ENCODE measurements at places on chromosomes 5 and 9. TPM values are rescaled to one million over a fixed set of nuclear protein-coding genes. Genes with fewer than 3 reads are reported as not detected.

TMEM252 gene
- not detected for total RNA-seq

- peak; percentile 31 for DNase-seq
These were observed 57.9 kb downstream of the MEF2C start for GRCh38 chr5:88824892-88825583.

PHAX gene
- total RNA-seq = 78.2 TPM

DNA sequence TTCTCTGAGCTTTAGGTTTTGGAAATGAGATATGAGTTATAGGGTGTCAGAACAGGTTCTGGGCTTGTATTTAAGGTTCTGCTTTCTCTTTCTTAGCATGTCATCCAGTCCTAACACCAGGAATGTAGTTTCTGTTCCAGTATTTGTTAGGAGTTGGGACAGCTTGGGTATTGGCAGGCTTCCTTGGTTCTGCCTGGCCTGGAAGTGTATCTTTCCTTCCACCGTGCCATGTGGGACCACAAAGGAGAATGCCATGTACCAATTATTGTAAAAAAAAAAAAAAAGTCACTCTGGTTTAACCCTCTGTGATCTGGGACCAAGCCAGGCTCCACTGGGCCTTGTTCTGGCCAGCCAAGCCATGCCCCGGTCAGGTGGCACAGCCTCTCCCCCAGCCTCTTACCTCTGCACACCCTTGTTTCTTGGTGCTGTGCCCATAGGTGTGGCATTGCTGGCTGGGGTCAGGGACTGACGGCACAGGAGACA, 47.8 kb downstream of the ARHGAP26 start:
- no peak for DNase-seq

GRCh38 chr9:69853421-69853820, 32.8 kb downstream of the CFAP95 start:
- no peak for DNase-seq

DNA sequence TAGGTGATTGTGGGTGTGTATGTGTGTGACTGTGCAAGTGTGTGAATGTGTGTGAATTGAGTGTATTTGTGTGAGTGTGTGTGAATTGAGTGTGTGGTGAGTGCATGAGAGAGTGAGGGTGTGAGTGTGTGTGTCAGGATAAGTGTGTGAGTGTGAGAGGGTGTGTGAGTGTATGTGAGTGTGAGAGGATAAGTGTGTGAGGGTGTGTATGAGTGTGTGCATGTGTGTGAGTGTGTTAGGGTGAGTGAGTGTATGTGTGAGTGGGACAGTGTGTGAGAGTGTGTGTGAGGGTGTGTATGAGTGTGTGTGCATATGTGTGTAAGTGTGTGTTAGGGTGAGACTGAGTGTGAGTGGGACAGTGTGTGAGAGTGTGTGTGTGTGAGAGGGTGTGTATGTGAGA, 21.7 kb downstream of the GPRIN1 start:
- no peak for DNase-seq

GRCh38 chr9:87441251-87441650, 56.4 kb upstream of the DAPK1 start:
- DNase-seq = peak; percentile 49

FCN2 gene
- not detected for total RNA-seq

- no peak for DNase-seq
These were observed 50.1 kb downstream of the OSTF1 start for GRCh38 chr9:75138260-75139040.

DNA sequence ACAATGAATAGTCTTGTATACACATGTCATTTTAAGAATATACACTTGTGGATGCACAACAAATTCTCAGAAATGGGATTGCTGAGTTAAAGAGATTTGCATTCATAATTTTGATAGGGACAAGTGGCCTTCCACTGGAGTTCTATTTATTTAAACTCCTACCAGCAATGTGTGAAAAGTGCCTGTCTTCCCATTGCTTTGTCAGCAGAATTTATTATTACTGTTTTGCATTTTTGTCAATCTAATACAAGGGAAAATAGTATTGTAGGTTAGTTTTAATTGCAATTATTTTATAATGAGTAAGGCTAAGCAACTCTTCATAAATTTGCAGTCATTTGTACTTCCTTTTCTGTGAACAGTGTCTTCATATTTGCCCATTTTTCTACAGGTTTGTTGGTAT, 55.0 kb downstream of the C9orf57 start:
- DNase-seq = no peak

BHMT gene
- not detected for total RNA-seq

DNA sequence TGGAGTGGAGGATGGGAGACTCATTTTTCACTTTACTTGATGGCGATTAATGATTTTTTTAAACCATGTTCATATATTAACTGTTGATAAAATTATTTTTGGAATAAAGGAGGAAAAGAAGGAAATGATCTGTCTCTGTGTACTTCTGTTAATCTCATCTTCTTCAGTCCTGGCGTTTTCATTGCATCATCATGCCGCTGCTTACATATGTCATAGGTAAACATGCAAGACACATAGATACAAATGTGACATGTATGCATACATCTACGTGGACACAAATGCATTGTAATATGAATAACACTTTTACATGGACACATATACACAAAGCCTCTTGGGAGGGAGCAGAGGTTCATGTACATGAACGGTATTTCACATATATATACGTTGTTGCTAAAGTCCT, 10.0 kb downstream of the TMEM174 start:
- no peak for DNase-seq

- DNase-seq = no peak
These were observed 719.4 kb downstream of the SEMA5A start for GRCh38 chr5:8826508-8826907.

GRCh38 chr5:31854181-31855133, 215.5 kb downstream of the PDZD2 start:
- no peak for DNase-seq

DNA sequence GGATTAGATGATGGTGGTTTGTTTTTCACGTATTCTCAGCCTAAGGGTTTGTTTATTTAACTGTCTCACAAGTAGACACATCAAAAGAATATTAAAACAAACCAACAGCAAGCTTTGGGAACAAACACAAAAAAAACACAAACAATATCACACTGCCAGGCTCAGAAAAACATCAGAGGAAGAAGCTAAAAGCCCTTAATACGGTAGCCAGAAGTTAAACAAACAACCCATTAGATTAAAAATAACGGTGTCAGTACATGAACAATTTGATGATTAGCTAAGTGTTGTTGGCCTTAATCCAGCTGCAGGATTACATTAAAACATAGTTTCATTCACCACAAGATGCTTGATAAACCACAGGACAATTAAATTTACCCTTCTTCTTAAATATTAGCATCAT, 15.9 kb upstream of the DMRT2 start:
- DNase-seq = no peak

- DNase-seq = peak; percentile 44
These were observed 1.3 kb downstream of the GPSM1 start for GRCh38 chr9:136328622-136329041.

C5orf58 gene
- not detected for total RNA-seq

DNA sequence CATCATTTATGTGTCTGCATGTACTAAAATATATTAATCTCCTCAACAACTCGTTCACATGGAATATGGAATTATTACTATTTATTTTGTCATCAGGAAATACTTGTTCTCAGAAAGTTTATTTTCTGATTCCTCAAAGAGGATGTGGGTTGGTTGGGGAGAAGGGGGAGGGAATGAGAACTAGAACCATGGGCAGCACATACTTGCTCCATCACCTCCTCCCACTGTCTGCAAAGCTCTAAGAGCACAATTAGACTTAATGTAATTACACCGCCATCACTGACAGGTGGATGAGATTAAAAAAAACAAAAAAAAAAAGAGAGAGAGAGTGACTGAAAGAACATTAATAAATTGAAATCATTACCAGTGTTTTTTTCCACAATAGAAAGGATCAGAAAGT, 98.2 kb downstream of the OXCT1 start:
- no peak for DNase-seq

GABRA1 gene
- total RNA-seq = not detected

SPINK1 gene
- not detected for total RNA-seq

GRCh38 chr9:97440160-97440559, 28.3 kb downstream of the TDRD7 start:
- peak; percentile 37 for DNase-seq

- DNase-seq = no peak
These were observed 1.3 kb downstream of the TCF7 start for GRCh38 chr5:134115806-134116175.

- DNase-seq = no peak
These were observed 1.4 kb downstream of the SNX18 start for GRCh38 chr5:54518818-54519508.

RLN2 gene
- not detected for total RNA-seq

- DNase-seq = no peak
These were observed 8.2 kb downstream of the DNM1 start for GRCh38 chr9:128211186-128211980.

GRCh38 chr5:151008906-151009305, 11.5 kb upstream of the GPX3 start:
- DNase-seq = no peak

GRCh38 chr9:123999661-124000060, 11.9 kb upstream of the LHX2 start:
- no peak for DNase-seq

DNA sequence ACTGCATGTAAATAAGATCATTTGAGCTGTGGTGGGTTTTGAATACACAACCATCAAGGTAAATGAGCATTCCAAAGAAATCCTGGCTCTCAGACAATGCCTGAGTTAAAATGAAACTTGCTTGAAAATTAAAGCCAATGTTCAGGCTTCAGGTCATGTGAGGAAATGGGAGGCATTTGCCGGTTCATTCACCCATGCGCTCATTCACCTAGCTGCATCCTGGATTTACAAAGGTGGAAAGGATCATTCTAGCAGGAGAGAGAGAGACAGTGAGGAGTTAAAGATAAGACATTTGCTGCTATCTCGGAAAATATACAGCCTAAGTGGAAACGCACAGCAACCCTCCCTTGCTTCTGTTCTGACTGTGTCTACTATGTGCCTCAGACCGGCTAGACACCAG, 143.8 kb upstream of the KLF4 start:
- DNase-seq = no peak

HSPB3 gene
- 13.3 TPM for total RNA-seq

FAM153A gene
- total RNA-seq = not detected

GRCh38 chr9:124320062-124320973, 62.6 kb downstream of the NEK6 start:
- peak; percentile 63 for DNase-seq

SLC25A2 gene
- total RNA-seq = not detected

DNA sequence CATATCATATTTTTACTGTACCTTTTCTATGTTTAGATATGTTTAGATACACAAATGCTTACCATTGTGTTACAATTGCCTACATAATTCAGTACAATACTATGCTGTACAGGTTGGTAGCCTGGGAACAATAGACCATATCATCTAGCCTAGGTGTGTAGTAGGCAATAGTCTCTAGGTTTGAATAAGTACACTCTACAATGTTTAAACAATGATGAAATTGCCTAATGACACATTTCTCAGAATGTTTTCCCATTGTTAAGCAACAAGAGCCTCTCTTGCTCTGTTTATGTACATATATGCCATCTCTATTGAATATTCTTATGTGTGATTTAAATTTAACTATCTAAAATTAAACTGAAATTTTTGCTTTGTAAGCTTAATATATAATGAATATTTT, 209.6 kb upstream of the ST8SIA4 start:
- DNase-seq = no peak

ACOT12 gene
- not detected for total RNA-seq

DNA sequence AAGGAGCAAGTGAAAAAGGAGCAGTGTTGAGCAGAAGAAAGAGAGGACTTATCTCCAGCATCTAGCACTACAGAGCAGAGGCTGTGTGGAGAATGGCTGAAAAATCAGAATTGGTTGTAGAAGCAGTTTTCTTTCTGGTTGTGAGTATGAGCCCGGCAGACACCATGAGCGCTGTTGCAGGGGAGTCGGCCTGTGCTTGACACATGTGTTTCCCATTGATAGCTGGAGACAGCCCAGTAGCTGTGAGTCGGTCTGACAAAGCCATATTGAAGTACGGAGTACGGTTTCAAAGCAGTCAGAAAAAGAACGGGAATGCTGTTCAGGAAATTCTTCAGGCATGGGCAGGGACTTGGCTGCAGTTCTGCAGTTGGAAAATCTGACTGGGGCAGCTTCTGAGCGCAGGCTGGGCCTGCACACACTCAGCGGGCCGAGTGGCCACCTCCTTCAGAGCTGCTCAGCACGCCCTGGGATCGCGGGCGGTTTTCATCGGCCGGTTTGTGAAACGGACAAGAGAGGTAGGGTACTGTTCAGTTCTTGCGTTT, at the start of gene SGCD:
SGCD (plus strand) TSS at position 447 of the 542 bp plus-strand sequence.
- DNase-seq = peak; percentile 87

- DNase-seq = no peak
These were observed 56.4 kb upstream of the LIFR start for GRCh38 chr5:38612851-38613250.

GRCh38 chr9:33437205-33437604, 10.2 kb downstream of the AQP3 start:
- no peak for DNase-seq

PCDH1 gene
- total RNA-seq = not detected

DNA sequence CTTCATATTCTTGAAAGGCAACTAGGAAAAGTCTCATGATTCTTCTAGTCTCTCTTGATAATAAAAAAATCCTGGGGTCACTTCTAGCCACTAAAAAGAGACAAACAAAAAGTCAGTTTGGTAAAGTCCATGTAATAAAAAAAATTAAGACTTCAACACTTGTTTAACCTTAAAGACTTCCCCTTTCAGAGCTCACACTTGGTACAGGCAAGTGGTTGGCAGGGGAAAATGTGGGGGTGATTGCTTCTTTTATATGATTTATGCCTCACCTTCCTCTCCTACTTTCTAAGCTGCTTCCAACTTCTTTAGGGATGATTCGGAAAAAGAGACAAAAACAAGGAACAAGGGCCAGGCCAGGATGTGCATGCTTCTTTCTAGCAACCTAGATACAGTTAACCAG, 5.1 kb upstream of the ERCC6L2 start:
- DNase-seq = no peak

GRCh38 chr5:72622170-72622760, 115.1 kb upstream of the ZNF366 start:
- peak; percentile 76 for DNase-seq

DNA sequence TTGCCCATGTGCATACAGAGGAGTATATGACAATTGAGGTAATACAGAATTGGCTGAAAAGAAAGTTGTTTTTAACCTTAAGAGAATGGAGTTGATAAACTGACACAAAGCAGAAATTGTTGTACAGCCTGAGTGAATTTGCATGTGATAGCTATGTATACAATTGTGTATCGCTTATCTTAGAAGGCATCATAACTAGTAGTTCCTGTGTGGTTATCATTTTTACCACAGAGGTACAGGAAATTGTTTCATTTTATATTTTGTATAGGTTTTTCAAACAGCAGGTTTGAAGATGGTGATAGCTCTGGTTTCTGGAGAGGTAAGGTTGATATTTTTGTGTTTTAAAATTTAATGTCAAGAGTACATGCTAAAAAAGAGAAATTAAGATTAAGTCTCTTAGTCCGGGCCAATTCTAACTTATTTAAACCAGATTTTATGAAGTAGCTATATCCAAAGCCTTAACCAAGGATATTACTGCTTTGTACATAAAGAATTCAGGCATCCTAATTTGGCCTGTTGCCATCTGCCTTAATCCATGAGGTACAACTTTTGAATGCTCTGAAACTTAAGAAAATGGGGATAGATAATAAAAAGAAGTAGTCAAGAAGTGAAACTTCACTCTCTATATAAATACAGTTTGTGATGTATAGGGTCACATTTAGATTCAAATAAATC, 26.0 kb downstream of the DDX4 start:
- DNase-seq = no peak

All from LHCN-M2 (cell line).